IMR-90 (cell line): ENCODE measurements at places on chromosomes 2 and 18. TPM values are rescaled to one million over a fixed set of nuclear protein-coding genes. Genes with fewer than 3 reads are reported as not detected.

- DNase-seq, result peak; percentile 67
These were observed 382.8 kb downstream of the GPD2 start for GRCh38 chr2:156818944-156819343.

Gene RFX8
- 1.9 and 2.9 TPM in 2 replicates for total RNA-seq

DNA sequence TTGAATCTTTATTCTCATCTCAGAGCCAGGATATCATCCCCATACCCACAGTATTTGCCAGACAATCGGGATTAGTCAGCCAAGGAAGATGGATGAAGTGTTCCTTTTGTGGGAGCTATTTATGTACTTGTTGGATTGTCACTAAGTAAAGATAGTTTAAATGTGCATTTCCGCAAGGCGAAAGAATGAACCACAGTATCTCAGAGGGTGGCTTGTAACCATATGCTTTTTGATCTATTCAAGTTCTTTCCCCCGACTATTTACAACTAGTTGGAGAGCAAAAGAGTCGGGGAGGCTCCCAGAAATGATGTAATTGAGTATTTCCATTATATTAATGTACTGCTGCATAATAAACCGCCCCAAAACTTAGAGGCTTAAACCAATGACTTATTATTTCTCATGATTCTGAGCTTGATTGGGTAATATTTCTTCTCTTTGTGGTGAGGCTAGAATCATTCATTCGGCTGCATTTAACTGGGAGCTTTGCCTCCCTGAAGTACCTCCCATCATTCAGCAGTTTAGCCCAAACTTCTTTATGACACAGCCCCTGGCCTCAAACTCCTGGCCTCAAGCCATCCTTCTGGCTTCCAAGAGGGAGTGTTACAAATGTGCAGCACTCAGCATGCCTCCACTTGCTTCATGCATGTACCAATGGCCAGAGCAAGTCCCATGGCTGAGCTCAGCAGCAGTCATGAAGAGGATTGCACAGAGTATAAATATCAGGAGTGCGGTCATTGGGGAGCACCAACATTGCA is 423.7 kb downstream of the METTL4 start:
- no peak for DNase-seq

DNA sequence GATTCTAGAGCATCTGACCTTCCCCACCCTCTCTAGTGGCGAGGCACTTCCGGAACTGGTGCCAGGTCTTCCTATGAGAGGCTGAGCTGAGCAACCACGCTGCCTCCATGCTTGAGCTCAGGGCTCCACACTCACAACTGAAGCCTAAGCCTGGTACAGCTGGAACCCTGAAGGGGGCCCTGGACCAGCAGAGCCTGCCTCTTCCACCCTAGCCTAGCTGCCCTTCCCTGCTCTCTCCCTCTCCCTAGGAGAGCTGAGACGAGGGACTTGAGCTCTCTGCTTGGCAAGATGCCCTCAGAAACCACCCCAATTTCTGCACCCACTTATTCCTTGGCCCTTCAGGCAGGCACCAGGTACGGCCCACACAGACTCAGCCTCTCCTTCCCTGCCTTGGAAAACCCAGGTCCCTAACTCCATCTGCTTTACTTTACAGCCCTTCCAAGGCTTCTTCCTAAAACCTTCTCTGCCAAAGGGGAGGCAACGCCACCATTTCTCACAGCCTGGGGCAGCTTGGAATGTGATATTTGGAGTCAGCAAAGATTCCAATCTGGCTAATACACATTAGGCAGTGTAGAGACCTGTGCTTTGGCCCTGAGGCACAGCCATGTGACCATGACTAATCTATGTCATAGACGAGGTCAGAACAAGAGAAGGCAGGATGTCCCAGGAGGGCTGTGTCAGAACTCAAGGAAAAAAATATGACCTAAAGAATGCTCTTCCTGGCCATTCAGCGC is 18.8 kb downstream of the COX7A2L start:
- peak; percentile 92 for DNase-seq

DNA sequence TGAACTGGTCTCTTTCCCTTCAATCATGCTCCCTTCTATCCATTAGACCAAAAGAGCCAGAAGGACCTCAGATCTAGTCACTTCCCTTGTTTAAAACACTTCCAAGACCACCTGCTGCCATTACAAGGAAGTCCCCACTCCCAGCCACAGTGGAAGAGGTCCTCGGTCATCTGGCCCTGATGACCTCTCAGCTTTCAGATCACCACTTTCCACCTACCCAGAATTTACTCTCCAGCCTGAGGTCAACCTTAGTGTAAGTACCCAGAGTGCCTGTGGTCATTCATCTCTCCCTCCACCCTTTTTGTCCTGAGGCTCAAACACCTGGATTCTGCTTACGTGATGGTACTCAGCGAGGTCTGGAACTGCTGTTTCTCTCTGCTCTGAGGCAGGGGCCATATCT is 67.1 kb downstream of the MARCO start:
- DNase-seq, result no peak

- no peak for DNase-seq
These were observed 1259.5 kb upstream of the CDH2 start for GRCh38 chr18:29436459-29436858.

DNA sequence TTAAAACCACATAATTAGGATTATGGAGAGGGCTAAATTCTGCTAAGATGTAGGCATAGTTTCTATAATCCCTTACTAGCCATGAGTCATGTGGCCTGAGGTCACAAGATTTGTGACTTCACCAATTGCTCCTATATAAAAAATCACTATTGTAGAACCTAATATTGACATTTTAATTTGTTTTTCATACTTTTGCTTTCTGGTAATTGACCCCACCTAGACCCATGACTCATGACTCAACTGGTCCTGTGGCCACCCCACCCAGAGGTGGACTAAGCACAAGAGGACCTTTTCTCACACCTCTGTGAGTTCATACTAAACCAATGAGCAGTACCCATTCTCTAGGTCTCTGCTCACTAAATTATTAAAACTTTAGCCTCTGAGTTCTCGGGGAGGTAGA is 1567.5 kb upstream of the LRRTM1 start:
- DNase-seq, result no peak
